Activated T-helper 9 cell treated with anti-CD3 and anti-CD28 coated beads, Interleukin-2, amount 50 U/mL, for 16 hours (primary cell): ENCODE measurements at places on chromosomes 1 and 21.

DNA sequence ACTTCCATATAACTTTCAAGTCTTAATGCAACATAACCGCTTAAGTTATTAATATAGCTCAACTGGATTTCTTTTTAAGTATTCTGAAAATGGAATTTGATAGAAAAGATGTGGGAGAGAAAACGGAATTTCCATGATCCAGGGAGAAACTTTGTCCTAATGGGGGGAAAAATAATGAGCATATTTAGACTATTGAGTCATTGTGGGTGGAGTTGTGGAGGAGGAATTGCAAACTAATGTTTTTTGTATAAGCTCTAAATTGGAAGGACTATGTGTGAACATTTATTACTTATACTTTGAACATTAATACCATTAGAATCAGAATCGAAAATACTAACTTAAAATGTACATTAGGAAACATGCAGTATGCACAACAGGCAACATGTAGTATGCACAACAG, 159.9 kb upstream of the NEGR1 start:
- no peak for DNase-seq

DNA sequence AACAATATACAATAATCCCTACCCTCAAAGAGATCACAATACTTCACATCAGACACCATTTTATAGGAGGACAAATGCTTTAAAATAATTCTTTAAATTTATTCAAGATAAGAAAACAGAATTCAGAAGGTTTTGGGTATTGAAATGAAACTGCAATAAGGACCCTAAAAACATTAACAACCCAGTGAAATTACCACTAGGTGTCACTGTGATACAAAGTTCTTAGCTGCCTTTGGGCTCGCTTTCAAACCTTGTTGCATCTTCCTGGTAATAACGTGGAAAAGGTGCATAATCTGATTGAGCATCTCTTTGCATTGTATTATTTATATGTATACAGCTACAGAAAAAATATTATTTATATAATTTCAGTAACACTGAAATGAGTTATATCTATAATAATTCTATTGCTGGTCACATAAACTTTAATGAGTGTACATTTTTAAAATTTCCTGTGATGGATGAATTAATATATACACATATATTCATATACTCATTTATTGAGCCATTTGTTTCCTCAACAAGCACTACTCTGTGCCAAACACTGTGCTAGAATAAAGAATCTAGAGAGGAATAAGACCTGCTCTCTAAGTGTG, 185.2 kb downstream of the FAF1 start:
- no peak for DNase-seq

DNA sequence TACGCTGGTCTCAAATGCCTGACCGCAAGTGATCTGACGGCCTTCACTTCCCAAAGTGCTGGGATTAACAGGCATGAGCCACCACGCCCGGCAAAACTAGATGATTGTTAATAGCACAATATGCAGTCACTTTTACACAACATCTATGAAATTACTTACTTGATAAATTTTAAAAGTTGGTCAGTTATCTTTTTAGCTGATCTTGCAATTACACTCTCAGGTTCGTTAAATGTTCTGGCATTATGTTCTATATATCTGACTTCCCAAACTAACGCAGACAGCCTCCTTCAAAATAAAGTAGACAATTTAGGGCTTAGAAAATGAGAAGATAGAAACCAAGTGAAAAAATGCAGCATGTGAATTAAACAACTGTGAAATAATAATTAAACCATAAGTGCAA, 31.8 kb upstream of the PSMG1 start:
- no peak for DNase-seq

DNA sequence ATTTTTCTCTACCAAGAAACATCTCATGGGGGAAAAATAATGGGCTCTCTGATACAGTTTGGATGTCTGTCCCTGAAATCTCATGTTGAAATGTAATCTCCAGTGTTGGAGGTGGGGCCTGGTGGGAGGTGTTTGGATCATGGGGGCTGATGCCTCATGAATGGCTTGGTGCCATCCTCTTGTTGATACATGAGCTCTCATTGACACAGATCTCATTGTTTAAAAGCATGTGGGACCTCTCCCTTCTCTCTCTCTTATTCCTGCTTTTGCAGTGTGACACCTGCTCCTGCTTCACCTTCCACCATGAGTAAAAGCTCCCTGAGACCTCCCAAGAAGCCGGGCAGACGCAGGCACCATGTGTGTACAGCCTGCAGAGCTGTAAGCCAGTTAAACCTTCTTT, 332.5 kb upstream of the NRIP1 start:
- DNase-seq = no peak

GRCh38 chr1:50508040-50508586, 84.9 kb upstream of the DMRTA2 start:
- no peak for DNase-seq

- no peak for DNase-seq
Measured at GRCh38 chr1:245054507-245055270, 100.1 kb upstream of the KIF26B start.

DNA sequence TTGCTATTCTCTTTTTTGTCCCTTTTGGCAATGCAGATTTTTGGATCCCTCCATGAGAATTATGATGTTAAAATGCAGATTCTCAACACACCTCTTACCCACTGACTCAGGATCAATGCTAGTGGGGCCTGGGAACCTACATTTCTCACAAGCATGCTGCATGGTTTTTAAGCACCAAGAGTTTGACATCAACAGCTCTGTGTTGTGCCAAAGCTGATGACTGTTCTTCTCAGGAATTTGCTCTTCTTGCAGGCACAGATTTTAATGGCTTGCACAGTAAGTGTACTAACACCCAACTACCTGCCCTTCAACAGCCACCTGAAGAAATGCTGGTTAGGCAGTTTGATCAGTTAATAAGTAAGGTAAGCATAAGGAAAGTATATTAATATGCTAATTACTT, 468.7 kb downstream of the PTBP2 start:
- DNase-seq = no peak
